Omental fat pad (tissue), 4 donors: ENCODE measurements at places on chromosomes 1 and 21. TPM values are rescaled to one million over a fixed set of nuclear protein-coding genes. Genes with fewer than 3 reads are reported as not detected.

DNA sequence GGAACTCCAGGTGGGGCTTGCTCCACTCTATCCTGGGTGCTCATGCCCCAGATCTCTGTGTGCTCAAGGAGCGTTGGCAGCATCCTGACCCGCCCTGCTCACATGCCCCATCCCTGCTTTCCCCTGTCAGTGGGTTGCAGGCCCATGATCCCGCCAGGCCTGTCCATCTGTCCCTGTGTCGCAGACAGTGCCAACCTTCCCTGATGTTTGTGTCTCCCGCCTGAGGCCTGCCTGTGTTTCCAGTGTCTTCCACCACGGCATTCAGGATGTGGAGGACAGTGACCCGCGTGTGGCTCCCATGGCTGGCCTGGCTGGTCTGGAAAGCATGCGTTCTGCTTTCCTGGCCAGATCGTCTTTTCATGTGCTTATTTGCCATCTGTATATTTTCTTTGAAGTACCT, 82.9 kb downstream of the PCBP3 start:
- DNase-seq = no peak

The SYDE2 gene
- total RNA-seq = 5.2 TPM

The FOXE3 gene
- total RNA-seq = not detected

- no peak for DNase-seq
Measured at GRCh38 chr21:35106246-35106835, 57.2 kb upstream of the RUNX1 start.

The DPYD gene
- 58.1 TPM for total RNA-seq

DNA sequence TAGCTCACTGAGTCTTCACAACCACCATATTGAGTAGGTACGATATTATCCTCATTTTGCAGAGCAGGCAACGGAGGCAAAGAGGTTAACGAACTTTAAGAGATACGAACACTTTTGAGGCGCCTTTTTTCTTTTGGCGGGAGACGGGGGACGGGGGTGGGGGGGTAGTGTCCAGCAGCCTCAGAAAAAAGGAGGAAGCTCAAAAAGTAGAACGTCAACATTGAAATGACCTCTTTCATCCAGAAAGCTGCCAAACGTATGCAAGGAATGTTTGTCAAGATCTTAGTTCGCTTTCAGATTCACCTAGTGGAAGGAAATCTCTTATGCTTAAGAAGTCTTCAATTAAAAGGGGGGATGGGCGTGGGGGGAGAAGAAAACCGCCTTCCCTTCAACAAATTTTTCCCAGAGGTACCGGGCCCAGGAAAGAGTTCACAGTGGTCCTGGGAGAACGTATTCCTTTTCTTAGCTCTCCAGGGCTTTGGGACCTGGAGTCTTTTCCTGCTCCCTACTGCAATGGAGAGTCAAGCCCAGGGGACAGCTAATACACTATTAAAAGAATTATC, 1.1 kb upstream of the PCAT6 start:
- no peak for DNase-seq

DNA sequence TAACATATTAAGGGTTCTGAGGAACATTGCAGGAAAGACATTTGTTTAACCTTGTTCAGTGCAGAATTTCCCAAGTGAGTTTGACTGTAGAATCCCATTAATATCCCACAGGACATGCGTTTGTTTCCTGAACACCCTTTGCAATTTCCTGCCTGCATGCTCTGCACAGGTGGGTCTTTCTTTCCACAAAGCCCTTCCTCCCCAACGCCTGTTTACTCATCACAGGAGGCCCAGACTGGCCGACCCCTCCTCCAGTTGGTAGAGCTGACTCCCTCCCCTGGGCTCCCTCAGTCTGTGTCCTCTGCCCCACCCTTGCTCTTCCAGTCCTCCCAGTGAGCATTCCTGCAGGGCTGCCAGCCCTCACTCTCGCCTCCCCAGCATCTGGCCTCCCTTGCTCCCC, 47.5 kb upstream of the CTPS1 start:
- DNase-seq = no peak

DNA sequence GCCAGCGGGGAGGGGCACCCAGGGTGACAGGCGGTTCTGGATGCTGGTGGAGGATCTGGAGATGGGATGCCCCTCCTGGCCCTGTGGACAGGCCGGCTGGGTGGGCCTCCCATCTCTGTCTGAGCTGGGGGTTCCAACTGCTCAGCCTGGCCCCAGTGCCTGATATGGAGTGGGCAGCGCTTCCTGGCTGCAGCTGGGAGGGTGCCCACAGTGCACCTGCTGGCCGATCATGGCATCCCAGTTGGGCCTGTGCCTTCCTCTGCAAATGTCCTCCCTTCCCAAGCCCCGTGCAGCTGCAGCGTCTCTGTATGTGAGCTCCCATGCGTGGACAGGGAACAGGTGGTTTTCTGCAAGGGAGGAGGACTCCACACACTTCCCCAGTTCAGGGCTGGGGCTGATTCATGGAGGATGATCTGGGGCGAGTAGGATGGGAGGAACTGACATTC, 2.1 kb downstream of the PFKL start:
- no peak for DNase-seq

DNA sequence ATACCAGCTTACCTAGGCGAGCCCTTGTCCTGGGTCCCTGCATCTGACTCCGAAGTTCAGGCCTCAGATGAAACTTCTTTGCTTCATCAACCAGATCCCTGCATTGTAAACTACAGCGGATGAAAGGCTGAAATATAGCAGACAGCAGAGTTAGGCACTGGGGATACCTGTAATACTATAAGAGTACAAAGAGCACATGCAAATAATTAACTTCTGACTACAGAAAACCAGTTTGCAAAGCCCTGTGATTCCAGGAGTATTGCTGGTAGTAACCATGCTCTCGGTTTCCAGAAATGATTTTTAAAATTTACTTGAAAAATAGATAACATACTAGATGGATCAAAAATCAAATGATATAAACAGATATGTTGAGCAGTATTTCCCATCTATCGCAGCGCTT, 18.0 kb downstream of the KLHL12 start:
- DNase-seq = no peak

- no peak for DNase-seq
Measured at GRCh38 chr1:97895278-97895677, 25.6 kb downstream of the DPYD start.

GRCh38 chr1:18322368-18323032, 158.2 kb upstream of the KLHDC7A start:
- no peak for DNase-seq

GRCh38 chr1:170669107-170669445, 5.1 kb downstream of the PRRX1 start:
- no peak for DNase-seq

GRCh38 chr1:176877557-176877956, 287.0 kb downstream of the ASTN1 start:
- DNase-seq = no peak

- DNase-seq = no peak
Measured at GRCh38 chr1:18041685-18042355, 65.8 kb upstream of the IGSF21 start.
